ENCODE measurements at places on chromosomes 13 and 19.

DNA sequence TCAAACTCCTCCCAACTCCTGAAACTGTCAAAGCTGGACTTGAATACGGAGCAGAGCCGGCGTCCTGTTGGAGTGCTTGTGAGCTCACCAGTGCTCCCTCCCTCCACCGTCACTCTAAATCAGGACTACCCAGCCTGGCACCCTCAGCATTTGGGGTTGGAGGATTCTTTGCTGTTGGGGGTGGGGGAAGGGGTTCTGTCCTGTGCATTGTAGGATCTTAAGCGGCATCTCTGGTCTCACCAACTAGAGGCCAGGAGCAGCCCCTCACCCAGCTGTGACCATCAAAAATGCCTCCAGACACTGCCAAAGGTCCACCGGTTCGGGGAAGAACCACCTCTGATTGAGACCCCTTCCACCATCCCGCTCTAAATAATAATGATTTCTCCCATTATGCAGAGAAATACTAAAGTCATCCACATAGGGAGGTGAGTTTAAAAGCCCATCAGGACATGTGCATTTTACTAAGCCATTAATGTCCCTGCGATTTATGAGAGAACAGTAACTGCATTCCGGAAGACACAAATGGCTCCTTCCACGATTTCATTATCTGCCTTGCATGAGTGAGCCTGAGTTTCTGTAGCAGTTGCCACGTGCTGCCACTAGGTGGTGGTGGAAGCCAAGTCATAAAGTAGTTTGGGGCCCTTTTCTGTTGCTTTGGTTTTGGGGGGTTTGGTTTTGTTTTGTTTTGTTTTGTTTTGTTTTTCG lies 16.1 kb upstream of the USP29 start:
- DNase-seq = peak; percentile 65

DNA sequence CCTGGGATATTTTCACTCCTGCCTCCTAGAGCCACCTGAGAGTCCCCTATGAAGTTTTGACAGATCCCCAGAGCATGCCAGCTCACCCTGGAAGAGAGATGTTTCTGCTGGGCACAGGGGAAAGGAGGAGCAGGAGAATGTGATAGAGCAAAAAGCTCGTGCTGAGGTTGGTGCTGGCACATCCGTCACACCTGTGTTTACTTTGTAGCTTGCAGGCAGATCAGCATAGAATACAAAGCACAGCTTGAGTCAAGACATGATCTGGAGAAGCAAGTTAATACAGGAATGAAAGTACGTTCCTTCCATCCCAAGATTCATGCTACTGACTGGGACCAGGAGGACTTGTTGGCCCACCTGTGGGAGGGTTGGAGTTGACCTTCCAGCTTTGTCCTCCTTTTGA lies 46.1 kb downstream of the HSPH1 start:
- DNase-seq = no peak

DNA sequence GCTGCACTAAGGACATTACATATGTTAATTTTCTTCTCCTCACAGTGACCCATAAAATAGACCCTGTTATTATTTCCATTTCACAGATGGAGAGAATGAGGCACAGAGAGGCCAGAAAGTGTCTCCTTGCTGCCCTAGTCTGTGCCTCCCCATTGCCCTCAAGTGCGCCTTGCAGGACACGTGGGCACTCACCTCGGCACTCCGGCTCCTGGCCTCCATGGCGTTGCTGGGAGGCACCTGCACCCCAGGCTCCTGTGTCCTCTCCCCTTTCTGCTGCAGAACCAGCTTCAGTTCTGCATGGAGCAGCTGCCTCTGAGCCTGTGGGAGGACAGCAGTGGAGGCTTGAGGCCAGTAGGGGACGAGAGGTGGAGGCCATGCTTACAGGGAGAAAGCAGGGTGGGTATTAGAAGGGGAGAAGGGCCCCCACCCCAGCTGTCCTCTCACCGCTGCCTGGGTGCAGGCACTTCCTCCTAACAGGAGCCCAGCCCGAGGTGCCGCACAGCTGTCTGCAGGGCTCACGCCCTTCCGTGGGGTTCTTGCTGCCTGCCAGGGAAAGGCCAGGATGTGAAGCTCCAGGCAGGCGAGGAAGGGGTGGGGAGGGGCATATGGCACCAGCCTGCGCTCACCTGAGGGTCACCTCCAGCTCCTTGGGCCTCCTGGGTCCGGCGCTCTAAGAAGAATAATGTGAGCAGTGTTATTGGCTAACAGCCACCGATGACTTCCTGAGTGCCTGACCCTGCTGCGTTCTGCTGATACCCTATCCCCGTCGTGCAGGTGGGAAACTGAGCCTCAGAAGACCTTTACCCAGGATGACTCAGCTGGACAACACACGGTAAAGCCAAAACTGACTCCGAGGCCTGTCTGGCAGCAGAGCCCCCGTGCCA lies 5.2 kb downstream of the PRX start:
- DNase-seq = no peak

GRCh38 chr13:77871596-77871995 lies 47.0 kb downstream of the EDNRB start:
- DNase-seq = no peak

DNA sequence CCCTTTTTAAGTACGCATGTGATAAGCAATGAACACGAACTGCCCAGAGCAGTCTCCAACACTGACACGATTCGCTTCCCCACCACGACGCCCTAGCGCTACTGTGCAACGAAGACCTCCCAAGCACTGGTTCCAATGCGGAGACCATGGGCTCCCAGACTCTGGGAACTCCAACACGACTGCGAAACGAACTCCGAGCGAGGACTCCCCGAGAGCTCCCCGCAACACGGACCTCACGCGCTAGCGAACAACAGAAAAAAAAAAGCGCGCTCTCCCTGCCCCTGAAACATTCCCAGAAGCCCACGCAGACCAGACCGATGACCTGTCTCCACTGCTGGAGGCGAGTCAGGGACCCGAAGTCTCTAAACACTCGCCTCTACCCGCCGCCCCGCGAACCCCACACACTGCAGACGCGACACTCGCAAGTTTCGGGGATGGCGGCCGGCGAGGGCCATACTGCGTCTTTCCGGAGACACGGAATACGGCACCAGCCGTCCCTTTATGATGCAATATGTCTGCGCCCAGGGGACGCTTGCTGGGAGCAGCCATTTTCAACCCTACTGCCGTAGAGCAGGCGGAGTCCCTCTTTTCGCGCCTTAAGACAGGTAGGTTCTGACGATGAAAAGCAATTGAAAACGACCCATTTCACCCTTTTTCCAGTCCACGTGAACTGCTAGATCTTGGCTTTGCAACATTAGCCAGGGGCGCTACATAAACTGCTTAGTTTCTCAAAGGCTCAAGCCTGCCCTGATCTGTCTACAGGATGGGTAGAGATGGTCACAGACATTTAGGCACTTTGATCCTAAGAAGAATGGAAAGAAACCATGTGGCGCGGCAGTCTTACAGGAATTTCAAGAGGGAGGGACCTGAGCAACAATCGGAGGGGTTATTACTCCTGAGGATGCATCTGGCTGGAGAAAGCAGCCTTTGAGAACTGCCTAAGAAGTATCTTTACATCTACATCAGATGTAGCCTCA lies at the start of gene ZNF577:
TSS of gene ZNF577 (minus strand) at position 430 of the 977 bp plus-strand sequence. CDS start 7,569 bp downstream, outside the sequence.
- DNase-seq = peak; percentile 49

DNA sequence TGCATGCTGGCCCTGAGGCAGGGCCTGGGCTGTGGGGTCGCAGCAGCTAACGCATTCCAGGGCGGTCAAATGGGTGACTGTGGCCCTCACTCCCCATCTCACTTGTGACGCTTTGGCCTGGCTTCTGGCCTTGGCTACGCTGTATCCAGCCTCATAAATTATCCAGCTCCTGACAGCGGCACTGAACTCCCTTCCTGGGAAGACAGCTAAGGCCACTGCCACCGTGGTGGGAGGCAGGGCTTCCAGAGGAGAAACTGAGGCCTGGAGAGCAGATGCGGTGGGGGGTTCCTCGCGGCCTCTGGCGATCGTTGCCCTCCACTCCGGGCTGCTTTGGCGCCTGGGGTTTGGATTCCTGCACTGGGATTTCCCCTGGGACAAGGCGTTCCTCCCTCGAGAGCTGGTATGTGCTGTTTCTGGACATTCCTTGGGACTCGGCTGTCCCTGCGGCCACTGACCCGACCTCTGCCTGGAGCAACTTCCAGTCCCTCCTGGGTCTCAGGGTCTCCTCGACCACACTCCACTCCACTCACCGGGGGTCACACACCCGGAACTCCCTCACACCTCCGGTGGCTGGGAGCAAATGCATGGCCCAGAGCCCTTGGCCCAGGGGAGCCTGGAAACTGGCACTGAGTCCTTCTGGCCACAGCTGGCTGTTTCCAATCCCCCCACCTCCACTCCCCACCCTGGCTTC lies 3.4 kb downstream of the TBXA2R start:
- DNase-seq = no peak

Data from naive thymus-derived CD4-positive, alpha-beta T cell (primary cell).